ENCODE measurements at places on chromosomes 3 and 15. TPM values are rescaled to one million over a fixed set of nuclear protein-coding genes. Genes with fewer than 3 reads are reported as not detected.
A peak's percentile ranks its signal among the peaks of the same experiment; 100 is the strongest.

DNA sequence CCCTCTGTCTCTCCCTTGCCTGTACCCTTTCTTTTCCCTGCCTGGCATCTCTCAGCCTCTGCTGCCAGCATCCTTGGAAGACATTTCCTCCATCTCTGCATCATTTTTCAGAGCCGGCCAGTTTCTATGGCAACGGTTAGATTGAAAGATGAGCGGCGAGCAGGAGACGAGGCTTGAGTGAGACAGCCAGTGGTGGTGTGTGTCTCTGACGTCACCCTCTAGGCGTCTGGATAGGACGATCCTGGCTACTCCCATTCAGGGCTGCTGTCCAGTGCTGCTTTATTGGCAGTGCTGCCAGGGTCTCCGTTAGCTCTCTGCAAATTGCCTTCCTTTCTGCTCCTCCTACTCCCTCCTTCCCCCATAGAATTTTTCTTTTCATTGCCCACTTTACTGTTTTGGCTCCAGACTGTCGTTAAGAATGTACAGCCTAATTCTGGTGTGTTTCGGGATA, 57.9 kb downstream of the TRAK1 start:
- DNase-seq: peak; percentile 13

DNA sequence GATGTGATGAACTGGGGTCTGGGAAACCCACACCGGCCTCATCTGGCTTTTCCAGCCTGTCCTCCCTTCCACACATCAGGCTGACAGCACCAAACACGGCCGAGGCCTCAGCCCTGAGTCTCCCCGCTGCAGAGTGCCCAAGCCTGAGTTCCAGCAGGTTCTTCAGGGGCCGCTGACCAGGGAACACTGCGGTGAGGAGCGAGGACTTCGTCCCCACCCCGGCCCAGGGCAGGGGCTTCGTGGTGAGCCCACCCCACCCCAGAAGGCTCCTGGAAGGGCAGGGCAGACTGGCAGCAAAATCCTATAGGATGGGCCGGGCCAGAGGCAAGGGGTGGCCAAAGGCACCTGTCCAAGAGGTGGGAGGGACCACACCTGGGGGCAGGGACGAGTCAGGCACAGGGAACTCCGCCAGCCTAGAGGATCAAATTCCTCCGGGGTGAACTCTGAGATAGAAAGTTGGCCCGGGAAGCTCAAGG, at the start of gene SLC51A:
TSS of gene SLC51A (plus strand) at position 446 of the 476 bp plus-strand sequence. CDS start 179 bp downstream, outside the sequence.
- no peak for DNase-seq

- DNase-seq: no peak
Observed at GRCh38 chr3:24047513-24047912, 102.4 kb downstream of the NR1D2 start.

DNA sequence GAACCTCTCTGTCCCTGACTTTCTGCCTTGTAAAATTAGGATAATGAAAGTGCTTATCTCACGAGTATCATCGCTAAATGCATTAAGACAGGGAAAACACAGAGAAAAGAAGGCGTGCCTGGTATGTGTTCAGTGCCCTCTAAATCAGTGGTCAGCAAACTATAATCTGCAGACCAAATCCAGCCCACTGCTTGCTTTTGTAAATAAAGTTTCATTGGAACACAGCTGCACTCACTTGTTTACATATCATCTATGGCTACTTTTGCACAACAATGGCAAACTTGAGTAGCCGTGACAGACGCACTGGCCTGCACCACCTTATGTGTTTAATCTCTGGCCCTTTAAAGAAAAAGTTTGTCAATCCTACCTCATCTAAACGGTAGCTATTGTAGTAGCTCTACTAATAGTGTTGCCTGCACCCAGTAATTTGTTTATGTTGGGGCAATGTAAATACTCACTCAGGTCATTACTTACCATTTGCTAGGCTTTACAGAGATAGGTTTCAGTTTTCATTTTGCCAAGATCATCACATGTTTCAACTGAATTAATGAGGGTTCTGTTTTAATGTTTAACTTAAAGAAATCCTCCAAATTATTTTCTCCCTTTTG, 229.4 kb downstream of the FEZF2 start:
- no peak for DNase-seq

DNA sequence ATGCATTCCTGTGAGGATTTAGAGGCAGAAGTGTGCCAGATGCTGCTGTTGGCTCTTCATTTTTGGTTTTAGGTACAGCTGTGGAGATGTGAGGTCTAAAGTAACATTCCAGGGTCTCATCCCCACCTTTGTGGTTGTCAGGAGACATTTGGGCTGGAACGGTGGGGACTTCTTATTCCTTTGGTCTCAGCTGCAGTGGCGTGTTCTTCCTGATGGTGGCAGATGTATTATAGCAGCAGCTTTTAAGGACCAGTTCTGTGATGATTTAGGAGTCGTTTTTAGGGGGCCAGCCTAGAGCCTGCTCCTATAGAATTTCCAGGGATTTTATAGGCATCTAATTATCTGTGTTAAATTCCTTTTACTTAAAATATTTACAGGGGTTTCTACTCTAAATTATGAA, 221.0 kb upstream of the EOMES start:
- no peak for DNase-seq

DNA sequence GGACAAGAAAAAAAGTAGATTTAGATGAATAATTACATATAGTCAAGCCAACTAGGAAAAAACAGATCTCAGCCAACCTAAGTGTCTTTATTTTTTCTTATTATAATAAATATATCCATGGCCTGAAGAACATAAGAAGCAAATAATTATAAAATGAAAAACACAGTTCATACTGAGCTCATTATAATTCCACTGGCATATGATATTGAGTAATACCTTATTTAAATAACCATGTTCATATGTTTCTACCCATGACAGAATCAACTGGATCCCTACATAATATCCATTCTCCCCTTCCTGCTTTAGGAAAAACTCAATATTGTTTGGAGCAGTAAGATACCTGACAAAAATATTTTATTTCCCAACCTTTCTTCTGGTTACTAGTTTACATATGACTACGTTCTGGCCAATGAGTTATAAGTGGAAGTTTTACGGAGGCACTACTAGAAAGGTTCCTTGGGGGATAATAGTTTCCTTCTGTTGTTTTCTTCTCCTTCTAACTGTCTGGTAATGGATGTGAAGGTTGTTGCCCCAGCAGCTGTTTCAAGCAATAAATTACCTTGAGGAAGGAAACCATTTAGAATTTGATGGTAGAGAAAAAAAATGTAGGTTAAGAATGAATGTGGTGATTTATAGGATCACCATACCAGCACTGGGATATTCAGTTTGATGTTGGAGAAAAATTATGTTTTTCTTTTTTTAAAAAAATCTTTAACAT, 184.1 kb upstream of the MBNL1 start:
- DNase-seq: no peak

DNA sequence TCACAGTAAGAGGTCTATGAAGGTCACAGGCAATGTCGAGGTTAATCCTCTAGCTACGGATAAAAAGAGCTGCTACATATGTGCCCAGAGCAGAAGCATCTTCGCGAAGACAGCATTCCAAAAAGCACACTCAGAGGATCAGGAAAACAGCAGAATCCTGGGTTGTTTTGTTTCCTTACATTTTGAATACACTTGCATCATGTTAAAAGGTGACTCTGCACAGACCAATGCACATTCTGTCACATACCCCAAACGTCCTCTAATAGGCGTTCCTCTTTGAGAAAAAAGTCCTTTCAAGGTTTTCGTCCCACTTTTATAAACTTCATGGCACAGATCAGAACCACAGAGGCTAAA, 52.7 kb downstream of the VGLL4 start:
- no peak for DNase-seq

The TMEM207 gene
- total RNA-seq: not detected

The EPHA6 gene
- not detected for total RNA-seq

DNA sequence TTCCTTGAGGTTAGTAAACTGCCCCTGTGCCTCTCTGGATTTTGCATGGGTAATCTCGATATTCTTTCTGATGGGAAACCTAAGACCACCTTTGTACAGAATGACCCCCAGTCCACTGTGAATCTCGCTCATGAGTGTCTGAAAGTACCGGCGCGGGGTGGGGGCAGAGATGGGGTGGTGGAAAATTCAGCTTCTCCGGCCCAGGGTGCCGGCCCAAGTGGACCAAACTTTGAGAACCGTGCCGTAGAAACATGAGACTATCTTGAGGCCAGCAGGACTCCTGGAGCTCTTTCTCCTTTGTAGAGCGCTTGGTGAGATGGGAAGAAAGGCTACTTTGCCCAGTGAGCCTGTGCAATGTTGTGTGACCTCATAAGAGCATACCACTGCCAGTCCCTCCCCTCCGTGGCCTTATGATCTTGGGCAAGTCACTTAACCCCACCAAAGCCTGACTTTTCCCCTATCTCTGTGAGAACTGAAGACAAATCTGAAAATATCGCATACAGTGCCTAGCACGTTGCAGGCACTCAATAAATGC, 40.4 kb upstream of the VEPH1 start:
- DNase-seq: no peak

DNA sequence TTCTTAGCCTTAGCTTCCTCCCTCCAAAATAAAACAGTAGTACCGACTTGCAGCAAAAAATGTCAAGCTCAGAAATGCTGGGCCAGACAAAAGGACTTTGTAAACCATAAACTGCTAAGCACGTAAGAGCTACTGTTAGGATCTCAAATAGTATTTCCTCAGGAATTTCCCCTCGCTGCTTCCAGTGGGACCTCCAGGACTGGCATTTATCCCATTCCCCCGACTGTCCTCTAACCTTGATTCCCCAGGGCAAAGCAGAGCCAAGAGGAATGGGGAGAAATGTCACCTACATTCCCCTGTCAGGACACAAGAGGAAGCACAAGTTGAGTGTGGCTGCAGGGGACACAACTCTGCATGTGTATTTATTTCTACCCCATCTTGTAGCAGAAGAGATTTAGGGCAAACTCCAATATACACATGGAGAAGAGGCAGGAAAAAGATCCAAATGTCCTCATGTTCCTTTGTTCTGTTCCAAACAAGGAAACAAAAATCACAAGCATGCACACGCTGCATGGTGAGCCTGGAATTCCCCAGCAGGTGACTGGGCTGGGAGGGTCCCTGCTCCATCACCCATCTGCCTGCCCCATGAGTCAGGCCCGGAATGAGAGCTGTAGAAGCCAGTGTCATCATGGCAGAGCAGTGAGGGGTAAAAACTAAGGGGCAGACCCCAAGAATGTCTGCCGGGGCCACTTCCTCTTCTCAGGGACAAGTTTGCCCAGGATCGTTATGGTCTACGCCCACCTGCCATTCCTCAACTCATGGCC, 4.2 kb downstream of the STOML1 start:
- peak; percentile 89 for DNase-seq

DNA sequence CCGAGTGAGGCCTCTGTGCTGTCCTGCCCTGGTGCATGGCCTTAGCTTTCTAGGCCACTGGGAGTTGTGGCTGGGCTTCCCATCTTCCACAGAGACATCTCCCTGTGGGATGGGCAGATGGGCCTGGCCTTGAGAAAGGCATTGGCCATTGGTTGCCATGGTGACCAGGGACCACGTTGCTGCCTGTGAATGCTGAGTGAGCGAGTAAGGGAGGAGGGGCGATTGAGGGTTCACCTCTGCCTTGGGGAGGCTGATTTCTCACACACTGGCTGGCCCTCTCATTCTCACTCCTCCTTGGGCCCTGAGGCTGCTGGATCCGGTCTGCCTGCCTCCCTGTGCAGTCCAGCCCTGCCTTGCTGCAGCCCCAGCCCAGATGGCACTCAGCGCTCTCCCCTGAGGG, 26.4 kb upstream of the DOCK3 start:
- DNase-seq: no peak

The PODXL2 gene
- total RNA-seq: 78.7 TPM

DNA sequence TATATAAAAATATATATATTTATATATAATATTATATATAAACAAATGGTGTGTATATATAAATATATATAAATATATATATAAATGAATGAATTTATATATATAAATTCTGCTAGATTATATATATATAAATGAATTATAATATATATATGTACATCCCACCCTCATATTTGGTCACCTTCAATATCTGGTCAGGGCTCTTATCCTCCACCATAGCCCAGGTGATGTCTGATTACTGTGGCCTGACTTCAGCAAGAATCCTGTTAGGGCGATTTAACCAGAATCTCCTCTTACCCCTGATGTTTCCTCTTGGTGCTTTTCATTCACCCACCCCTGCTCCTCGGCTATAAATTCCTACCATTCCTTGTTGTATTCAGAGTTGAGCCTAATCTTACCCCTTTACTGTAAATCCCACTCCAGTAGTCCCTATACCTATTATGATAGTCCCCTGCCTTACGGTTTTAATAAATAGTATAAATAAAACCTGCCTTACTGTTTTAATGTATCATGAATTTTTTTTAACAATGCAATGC, 439.6 kb downstream of the PLOD2 start:
- no peak for DNase-seq

GRCh38 chr3:15341030-15341726, 8.8 kb upstream of the SH3BP5 start:
- DNase-seq: no peak

The SPATA16 gene
- not detected for total RNA-seq

DNA sequence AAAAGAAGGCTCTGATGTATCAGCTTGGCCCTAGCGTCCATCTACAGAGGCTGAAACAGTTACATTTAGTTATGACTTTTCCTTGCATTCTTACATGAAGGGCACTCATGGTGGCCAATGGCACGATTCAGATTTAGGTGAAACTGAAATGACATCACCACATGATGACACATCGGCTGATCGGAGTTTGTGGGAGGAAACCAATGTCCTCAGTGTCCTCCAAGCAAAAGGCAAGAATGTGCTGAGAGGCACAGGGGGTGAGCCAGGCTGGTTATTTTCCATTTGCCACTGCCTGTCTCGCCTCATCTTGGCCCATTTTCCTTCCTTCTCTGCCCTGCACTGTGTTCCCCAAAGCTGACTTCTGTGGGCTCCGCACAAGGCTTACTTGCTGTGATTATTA, 34.4 kb downstream of the TARS3 start:
- peak; percentile 39 for DNase-seq

- no peak for DNase-seq
Observed at GRCh38 chr3:57852896-57853295, 96.8 kb downstream of the SLMAP start.

Data from Daoy (cell line).